ENCODE measurements at places on chromosomes 3 and 15.

DNA sequence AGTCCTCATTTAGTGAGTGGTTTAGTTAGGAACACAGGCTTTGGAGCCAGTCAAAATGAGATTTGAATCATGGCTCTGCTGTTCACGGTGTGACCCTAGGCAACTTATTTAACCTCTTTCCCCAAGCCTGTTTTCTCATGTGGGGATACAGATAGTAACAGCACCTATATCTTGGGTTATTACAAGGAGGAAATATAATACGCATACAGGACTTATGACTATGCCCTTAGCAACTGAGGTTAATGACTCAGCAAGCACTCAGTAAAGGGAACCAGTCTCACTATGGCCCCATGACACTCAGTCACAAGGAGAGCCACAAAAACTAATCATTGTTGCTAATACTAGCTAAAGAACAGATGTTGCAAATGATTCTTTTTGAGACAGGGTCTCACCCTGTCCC, 45.9 kb downstream of the SUMF1 start:
- no peak for DNase-seq

DNA sequence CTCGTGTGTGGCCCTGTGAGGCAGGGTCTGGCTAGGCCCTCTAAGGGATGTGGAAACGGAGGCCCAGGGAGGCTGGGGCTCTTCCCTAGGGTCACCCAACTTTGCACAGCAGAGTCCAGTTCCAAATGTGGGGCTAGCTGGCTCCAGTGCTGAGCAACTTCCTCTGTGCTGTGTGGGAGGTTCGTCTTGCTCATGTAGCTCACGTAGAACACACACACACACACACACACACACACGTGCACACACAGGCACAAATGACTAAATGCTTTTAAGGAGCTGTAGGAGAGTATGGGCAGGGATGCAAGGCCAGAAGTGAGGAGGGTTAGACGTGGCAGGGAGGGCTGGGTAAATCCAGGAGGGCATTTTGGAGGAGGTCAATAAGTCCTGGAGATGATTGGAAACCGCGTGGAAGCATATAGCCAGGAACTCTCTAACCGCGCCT, 213.8 kb downstream of the RPLP1 start:
- DNase-seq, result no peak

- no peak for DNase-seq
Observed at GRCh38 chr3:23867838-23868237, 49.0 kb downstream of the NKIRAS1 start.

DNA sequence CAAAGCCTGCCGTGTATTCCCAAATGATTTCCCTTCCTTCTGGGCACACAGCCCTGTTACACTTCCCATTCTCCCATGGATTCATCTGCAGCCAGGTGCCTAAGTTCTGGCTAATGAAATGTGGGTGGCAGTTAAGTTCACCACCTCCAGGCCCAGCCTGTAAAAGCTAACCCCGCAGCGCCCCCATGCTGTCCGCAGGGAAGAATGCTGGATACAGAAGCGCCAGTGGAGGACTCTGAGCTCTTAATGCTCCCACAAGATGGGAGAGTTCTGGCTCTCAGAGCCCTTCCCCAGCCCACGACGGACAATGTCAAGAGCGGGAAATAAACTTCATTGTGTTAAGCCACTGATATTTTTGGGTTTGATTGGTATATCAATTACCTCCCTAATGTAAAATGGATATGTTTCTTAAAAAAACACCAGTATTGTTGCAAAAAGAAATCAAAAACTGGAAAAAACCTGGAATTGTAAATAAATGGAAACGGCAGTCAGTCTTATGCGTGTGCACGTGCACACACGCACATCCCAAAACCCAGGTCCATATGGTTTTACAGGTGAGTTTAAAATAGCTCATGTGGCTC, 37.7 kb upstream of the FGD5 start:
- no peak for DNase-seq

DNA sequence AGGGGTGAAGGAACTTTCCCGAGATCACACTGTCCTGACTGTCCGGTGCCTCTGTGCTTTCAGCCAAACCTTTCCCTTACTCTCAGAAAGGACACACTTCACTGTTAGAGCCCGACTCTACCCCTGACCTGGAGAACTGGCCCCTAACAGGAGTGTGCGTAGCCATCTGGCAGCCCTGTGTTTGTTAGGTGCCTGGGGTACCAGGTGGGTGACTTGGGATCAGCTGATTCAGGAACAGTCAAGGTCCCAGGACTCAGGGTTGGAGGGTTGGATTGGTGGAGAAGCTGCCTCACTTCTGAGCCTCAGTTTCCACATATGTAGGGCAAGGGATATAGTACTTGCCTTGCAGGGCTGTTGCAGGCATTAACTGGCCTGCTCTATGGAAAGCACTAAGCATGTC, 98.3 kb upstream of the SLC6A11 start:
- no peak for DNase-seq

DNA sequence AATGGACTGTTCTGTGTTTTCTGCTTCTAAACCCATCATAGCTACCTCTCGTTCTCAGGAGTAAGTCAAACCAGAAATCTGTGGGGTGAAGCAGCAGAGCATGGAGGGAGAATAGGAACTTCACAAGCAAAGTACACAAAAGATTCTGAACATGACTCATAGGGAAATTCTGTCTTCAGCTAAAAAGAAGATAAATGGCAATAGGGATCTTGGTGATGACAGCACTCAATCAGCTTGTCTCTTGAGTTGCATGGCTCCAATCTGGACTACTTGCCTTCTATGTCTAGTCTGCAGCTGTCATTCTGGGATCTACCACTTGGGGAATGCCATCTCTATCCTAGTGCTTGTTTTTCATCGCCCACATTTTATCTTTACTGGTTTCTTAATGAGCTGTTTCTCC, 13.5 kb upstream of the GRAMD1C start:
- no peak for DNase-seq

GRCh38 chr3:45252826-45253225, 26.7 kb upstream of the TMEM158 start:
- no peak for DNase-seq

DNA sequence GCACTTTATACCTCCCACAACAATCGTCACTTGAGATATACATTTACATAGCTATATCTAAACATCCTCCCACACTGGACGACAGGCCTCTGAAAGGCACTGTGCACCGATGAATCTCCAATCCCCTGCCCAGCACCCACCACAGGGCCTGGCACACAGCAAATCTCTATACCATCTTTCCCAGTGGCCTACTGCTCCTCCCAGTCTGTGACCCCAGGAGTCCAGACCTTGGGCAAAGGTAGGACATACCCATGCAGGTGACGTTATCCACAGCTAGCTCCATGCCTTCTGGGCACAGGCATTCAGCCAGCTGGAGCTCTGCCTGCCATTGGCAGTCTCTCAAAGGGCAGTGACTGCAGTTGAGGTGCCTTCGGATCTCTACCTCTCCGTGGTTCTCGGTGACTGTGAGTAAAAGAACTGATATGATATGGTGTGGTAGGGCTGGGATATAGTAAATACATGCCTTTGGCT, 5.8 kb downstream of the LTK start:
- DNase-seq, result no peak

DNA sequence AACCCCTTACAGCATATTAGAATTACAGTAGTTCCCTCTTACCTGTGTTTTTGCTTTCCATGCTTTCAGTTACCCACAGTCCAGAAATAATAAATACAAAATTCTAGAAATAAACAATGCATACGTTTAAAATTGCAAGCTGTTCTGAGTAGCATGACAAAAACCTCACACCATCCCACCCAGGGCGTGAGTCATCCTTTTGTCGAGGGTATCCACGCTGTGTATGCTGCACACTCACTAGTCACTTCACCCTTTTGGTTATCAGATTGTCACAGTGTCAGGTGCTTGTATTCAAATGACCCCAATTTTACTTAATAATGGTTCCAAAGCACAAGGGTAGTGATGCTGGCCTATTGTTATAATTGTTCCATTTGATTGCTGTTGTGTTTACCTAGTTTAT, 72.5 kb upstream of the P3H2 start:
- no peak for DNase-seq
